ENCODE measurements at places on chromosomes 3 and 15.

- no peak for DNase-seq
These were observed 4.3 kb upstream of the RHCG start for GRCh38 chr15:89500397-89501270.

DNA sequence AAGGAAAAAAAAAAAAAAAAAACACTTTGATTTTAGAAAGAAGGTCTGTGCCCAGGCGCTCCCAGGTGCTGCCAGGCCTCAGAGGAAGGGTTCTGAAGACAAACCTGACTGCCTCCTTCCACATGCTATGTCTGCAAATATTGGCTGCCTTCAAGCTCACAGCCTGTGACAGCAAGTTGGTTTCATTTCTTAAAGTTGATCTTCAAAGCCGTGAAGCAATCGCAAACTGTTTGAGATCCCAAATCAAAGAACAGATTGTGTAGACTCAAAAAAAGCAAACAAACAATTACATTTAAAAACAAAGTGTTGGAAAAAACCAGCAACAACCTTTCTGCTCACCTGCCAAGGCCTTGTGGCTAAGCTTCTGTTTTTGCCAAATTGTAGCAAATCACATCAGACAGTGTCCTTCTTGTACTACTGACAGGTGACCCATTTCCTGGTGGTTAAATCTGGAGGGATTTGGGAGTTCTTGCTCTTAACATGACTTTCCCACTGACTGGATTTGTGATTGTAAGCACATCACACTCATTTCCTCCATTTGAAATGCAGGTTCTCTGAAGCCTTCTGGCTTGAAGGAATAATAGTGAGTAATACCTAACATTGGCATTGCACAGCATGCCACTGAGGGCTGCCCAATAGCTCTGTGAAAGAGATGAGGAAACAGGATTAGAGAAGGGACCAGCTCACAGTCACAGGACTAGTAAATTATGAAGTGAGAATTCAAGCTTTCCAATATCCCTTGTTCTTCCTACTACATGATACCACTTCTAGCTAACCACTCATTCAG is 502.4 kb downstream of the LPP start:
- DNase-seq: no peak

DNA sequence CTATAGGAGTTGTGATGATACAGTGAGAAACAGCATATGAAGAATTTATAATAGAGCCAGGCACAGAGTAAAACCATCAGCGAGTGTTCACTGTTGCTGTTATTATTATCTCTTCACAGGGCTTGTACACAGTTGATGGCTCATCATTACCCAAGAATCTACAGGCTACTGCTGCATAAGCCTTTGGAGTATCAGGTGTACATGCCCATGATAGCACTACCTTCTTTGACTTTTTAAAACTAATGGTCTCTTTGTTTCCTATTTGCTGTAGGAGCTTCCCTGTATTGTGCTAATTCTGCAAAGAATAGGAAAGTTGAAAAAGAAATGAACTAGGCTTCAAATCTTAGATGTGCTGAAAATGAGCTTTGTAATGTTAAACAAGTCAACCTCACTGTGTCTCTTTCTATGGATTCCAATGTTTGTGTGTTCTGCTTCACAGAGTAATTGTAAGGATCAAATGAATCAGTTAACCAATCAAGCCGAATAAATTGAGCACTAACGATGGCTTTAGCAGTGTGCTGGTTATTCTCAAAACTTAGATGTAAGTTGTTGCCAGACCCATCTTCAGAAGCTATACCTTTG is 138.8 kb downstream of the TUSC7 start:
- DNase-seq: no peak

DNA sequence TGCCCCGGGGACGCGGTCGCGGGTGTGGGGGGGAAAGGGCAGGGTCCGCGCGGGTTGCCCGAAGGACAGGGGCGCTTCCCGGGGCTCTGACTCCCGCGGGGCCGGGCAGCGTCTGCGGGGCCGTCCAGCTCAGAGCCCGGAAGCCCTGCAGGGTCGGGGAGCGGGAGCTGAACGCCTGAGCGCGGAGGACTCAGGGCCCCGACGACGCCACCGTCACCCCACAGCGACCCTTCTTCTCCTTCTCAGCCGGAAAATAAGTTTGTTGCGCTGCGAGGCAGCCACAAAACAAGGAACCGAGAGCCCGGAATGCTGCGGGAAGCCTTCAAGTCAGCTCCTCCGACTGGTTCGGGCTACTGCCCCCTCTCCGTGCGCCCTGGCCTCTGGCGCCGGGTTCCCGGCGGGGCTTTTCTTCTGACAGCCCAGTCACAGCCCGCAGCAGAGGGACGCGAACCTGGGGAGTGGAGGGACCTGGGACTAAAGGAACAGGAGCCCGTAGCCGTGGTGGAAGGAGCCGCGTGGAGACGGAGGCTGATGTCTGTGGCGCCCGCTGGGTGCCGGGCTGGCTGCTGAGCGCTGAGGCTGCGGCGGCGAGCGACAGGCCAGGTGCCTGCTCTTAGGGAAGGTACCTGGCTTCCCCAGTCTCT is 484 bp downstream of the CNTN4 start:
- DNase-seq: peak; percentile 62

DNA sequence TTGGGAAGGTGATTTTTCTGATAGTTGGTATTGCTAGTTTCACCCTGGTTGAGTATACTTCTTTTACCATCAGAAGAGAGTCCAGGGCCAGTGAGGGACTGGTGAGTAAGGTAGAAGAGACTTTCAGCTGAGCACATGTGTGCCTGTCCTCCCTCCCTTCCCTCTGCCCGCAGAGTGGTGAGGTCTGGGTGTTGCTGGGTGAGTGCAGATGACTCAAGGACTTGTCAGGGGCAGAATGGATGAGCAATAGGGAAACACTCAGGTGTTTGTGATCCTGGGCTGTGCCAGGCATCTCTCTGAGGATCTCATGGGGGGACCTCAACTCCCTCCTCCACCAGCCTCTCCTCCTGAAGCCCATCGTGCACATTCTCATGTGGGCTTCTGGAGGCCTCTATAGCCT is 76.0 kb upstream of the GSK3B start:
- no peak for DNase-seq

GRCh38 chr3:16695710-16696109 is 90.5 kb upstream of the DAZL start:
- DNase-seq: no peak

Data from WERI-Rb-1 (cell line).